GM04503 (cell line): ENCODE measurements at places on chromosomes 13 and 19.

GRCh38 chr13:65479692-65480091 lies 1750.4 kb downstream of the PCDH9 start:
- DNase-seq: no peak

DNA sequence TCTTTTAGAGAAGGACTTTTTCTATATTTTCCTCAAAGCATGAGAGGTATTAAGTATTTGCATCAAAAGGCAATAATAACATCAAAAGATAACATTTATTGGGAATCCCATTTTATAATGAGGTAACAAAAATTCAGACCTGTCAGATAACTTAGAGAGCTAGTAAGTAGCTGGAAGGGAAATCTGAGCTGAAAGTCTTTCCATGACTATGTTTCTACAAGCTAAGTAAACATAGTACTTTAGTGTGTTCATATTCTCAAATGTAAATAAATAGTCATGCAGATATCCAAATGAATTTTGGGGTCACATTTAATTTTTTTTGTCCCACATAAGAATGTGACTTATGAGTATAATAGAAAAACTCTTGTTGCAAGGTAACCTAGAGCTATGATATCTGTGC lies 87.3 kb upstream of the FBXL3 start:
- no peak for DNase-seq

GRCh38 chr19:2811221-2811722 lies 8.4 kb upstream of the ZNF554 start:
- no peak for DNase-seq

DNA sequence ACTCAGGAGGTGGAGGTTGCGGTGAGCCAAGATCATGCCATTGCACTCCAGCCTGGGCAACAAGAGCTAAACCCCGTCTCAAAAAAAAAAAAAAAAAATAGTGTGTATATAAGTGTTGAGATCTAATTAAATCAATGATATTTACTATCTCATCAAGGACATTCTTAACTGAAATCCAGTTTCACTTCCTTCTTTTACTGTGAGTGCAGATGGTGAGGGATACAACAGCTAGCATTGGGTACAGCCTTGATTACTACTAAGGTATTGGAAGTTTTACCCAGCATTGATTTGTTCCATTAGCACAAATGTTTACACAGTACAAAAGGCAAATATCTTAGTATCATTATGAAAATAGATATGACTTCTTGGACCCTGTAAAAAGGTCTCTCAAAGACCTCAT lies 546.6 kb downstream of the KCTD12 start:
- DNase-seq: no peak

GRCh38 chr13:34246511-34246910 lies 428.6 kb downstream of the RFC3 start:
- DNase-seq: no peak

- no peak for DNase-seq
These were observed 81.6 kb upstream of the TM9SF2 start for GRCh38 chr13:99419591-99420243.

DNA sequence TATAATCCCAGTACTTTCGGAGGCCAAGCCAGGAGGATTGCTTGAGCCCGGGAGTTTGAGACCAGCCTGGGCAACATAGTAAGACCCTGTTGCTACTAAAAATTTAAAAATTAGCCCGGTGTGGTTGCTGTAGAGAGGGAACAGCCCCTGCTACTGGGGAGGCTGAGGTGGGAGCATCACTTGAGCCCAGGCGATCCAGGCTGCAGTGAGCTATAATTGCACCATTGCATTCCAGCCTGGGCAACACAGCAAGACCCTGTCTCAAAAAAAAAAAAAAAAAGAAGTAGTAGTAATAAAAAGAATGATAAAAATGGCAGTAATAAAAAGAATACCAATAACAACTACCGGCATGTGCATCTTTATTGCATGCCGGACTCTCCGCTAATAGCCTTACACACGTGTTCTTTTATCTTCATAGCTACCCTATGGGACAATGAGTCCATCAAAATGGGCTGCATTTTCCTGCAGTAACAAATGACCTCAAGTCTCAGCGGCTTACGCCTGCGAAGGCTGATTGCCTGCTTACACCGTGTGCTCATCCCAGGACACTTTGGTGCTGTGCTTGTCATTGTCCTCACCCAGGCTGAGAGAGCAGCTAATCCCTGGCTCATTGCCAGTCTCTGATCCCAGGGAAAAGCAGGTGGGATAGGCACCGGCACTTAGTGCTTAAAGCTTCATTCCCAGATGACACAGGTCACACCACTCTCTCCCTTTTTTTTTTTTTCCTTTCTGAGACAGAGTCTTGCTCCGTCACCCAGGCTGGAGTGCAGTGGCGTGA lies 14.4 kb upstream of the SYCN start:
- DNase-seq: no peak

GRCh38 chr19:726993-727956 lies 18.5 kb downstream of the PALM start:
- no peak for DNase-seq

GRCh38 chr19:55216461-55217198 lies 7.3 kb upstream of the PTPRH start:
- DNase-seq: peak; percentile 98

DNA sequence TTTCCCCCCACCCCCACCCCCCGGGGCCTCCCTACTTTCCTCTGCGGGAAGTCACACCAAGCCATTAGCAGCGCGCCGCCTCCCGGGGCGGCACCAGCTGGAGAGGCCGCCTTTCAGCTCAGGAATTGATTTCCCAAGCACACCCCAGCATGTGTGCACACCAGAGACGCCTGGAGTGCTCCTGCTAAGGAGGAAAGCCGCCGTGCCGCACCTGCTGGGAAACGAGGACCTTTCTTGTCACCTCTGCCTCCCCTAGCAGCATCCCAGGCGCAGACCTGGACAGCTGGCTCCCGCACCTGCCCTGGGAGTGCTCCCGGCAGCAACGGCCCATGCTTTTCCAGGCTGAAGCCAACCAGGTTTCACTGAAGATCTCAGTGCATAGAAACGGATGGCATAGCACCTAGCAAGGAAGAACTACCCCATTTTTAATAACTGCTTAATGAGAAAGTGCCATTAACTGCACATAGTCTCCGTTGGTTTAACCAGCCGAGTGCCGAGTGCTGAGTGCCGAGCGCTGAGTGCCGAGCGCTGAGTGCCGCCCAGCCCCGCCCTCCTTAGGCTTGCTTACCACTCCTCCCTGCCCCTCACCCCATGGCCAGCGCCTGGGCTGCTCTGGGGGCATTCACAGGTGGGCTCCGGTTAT lies 165.0 kb downstream of the USP12 start:
- DNase-seq: no peak

DNA sequence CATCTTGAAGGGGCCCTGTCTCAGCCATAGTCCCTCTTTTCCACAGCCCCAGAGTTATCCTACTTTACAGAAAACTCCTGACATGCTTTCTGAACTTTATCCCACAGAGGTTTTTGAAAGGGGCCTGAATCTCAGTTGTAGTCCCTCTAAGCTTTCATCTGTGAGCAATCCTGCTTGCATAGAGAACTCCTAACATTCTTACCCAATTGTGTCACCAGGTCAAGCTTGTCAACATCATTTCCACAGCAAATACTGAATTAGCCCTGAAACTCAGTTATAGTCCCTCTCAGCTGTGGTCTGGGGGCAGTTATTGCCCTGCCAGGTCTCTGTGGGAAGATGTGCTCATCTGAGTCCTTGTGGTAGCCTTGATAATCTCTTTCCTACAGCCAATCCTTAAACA lies 2190.3 kb upstream of the PCDH20 start:
- DNase-seq: no peak

- DNase-seq: no peak
These were observed 1.6 kb downstream of the SOHLH2 start for GRCh38 chr13:36212789-36213188.

- DNase-seq: no peak
These were observed 4.9 kb downstream of the TEX29 start for GRCh38 chr13:111325146-111325890.

- no peak for DNase-seq
These were observed 786.0 kb upstream of the KLHL1 start for GRCh38 chr13:70894258-70894657.

DNA sequence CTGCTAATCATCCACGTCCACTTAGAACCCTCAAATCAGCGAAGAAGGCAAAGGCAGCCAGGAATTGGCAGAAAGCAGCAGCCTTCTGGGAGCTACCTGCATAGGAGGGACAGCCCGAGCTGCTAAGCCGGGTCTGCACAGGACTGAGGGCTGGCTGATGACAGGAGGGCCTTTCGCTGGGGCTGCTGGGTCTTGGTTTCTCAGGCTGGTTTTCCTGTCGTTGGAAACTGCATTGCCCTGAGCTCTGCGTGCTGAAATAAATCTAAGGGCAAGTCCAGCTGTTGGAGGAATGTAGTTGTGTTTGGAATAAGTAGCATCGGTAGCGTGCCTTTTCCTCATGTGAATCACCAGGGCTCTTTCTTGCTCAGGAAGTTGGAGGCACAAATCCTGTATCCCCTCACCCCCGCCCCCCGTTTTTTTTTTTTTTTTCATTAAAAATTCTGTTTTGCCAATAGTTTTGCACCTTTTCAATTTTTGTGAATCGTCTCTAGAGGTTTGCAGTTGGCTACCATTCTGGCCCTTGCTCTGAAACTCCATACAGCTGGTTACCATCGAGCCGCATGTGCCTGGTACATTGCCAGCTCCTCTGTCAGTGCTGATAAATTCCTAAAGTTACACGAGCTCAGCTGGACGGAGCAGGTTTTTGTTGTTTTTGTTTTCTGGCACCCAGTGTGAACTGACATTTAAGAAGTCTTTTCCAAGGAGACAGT lies 193.9 kb upstream of the RNF113B start:
- DNase-seq: peak; percentile 76

GRCh38 chr13:39787086-39787487 lies 131.6 kb downstream of the COG6 start:
- DNase-seq: no peak
